ENCODE measurements at places on chromosomes 7 and 10.

DNA sequence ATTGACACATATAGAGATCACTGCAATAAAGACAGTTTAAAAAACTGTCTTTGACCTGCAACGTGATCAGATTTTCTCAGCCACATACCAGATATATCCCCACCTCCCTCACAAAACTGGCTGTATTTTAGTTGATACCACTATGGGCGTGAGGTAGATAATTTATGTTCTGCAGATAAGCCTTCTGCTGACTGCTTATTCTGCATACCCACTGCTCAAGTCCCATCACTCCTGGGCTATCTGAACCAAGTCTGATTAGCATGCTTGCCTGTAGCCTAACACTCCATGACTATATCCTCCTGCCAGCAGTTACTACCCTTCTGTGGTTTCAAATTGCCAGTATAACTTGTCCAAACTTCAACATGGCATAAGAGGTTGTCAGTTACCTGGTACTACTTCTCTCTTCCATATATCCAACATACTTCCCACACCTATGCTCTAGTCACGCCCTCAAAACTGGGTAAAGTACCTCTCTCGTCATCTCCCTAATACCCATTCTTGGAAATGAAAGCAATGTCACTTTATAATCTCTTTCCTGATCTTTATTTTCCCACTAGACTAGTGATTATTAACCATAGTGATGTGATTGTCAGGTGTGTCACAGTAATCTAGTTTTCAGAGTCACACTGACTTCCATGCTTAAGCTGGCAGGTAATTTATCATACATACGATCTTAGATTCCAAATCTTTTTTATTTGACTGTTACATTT, 70.7 kb downstream of the MALSU1 start:
- no peak for DNase-seq

- no peak for DNase-seq
Measured at GRCh38 chr10:86226781-86227201, 139.8 kb downstream of the GRID1 start.

GRCh38 chr10:119807960-119808697, 64.5 kb downstream of the MCMBP start:
- no peak for DNase-seq

DNA sequence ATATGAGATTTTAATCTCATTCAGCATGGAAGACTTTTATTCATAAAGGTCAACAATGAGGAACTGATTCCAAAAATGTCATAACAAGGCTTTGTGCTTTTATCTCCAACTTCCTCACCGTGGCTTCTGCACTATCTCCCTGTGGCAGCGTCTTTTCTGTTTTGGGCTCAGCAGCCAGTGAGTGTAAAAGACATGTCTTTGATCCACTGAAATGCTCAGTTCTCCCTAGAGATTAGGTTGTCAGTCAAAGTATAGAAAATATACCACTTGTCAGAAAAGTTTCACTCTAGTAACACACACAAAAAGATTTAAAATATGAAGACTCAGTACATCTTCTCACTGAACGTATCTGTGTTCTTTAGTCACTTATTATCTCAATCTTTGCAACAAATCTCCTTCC, 901.8 kb upstream of the ZWINT start:
- DNase-seq, result no peak

DNA sequence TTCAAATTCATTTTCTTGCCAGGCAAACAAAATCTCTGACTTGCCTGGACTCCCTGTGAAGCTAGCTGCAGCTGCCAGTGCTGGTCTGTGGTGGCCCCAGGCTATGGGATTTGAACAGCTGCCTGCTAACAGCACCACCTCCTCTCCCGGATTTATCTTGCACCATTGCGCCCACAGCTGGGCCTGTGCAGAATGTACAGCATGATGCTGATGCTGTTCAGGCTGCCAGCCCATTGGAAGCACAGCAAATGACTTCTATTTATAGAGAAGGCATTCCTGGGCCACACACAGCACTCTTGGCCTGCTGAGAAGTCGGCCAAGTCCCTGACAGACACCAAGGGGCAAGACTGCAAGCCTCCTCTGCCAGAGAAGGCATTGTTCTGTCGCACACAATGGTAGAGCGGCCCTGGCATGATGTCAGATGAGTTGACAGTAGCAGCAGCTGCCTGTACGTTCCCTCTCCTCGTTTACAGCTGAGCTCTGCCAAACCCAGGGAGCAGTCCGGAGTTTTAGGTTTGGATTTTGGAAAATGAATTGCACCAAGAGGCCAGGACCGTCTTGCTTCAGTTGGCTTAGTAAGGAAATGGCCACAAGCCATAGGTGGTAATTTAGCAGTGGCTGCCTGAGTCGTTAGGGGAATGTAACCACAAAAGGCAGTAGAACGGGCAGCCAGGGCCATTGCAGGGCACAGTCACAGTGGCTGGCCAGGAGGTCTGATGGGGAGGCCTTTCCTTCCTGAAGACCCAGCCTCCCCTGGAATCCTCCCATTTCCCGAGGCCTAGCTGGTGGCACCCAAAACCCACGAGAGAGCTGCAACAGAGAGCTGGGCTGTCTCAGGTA, 38.5 kb downstream of the MTURN start:
- no peak for DNase-seq

DNA sequence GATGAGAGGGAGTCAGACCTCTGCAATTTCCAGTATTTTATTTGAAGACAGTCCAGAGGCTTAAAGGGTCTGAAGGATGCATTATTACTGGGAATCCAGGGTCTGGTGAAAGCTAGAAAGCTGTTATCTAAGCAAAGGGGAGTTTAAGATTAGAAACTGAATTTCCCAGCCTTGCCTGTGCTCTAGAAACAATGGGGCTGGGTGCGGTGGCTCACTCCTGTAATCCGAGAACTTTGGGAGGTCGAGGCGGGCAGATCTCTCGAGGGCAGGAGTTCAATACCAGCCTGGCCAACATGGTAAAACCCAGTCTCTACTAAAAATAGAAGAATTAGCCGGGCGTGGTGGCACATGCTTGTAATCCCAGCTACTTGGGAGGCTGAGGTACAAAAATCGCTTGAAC, 71.5 kb upstream of the ANLN start:
- no peak for DNase-seq

DNA sequence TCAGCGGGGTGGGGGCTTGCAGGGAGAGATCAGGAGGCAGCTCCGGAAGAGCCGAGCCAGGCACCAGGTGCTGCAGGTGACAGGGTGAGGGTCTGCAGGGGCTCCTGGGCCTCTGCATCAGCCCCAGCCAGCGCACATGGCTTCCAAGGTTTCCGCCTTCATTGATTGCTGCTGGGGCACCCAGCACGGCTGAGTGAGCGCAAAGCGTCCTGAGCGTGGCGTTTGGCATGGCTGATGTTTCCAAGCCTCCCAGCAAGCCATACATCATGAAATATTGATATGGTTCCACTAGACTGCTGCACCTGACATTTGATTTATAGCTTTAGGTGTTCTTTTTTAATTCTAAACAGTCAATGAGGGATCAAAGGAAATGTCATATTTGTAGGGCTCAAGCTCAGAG, 259.0 kb downstream of the WDR37 start:
- no peak for DNase-seq

DNA sequence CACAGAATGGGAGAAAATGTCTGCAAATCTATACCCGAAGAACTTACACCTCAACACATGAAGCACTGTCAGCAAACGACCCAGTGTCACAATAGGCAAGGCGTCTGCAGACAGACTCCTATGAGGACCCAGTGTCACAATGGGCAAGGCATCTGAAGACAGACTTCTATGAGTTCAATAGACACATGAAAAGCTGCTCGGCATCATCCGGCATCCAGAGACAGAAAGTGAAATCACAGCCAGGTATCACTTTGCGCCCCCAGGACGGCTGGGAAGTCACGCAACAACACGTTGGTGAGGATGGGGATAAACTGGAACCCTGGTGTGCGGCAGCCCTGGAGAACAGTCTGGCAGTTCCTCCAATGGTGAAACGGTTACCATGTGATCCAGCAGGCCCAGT, 273.2 kb downstream of the ELFN1 start:
- no peak for DNase-seq

GRCh38 chr7:20211376-20211775, 5.8 kb downstream of the MACC1 start:
- DNase-seq, result no peak

GRCh38 chr7:28570970-28571288, 158.6 kb downstream of the CREB5 start:
- peak; percentile 92 for DNase-seq

DNA sequence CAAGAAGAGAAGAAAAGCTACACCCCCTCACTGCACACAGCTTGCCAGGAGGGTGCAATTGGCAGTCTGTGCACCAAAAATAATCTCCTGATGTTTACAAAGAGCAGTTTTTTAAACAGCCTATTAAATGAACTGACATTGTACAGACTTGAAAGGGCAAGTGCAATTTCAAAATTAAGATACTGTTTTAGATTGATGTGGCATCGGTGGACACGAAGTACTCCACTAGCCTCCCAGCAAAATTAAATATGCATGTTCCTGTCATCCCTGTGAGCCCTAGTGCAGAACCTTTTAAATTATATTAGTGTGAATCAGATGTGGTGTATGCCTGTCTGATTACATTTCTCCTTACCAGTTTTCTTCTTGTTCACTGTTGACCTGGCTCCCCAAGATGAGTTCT, 87.9 kb downstream of the WIPF3 start:
- DNase-seq, result no peak

- peak; percentile 55 for DNase-seq
Measured at GRCh38 chr10:110226926-110227641, 19.7 kb downstream of the MXI1 start.

GRCh38 chr10:121648493-121648892, 50.2 kb upstream of the FGFR2 start:
- no peak for DNase-seq

GRCh38 chr10:123409884-123410283, 255.7 kb downstream of the BUB3 start:
- DNase-seq, result no peak

DNA sequence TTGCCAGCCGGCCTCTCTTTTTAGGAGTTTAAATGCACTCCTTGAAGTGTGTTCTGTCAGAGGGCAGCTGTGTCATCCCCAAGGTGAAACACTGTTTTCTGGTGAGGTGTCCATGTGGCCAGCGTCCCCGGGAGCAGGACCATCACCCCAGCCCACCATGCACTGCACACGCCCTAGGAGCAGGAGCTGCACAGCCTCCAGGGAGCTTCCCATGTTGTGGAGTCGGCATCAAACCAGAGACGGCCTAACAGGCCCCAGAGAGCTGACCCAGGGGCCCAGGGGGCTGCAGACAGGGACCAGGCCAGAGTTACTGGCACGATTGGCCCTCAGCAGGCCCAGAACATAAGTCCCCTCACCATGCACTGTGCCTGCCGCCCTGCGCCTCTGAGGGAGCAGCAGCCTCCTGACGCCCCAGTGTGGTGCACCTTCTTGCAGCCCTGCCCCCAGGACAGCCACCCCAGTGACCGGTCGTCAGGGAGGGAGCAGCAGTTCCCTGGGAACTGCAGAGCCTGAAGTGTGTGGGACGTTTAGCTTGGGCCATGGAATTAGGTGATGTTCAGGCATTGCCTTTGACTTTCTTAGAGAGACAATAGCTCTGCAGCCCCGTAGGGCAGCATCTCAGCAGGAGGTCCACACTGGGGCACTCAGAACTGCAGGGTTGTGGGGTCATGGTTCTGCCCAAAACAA, 97.9 kb downstream of the NKX6-2 start:
- DNase-seq, result no peak

DNA sequence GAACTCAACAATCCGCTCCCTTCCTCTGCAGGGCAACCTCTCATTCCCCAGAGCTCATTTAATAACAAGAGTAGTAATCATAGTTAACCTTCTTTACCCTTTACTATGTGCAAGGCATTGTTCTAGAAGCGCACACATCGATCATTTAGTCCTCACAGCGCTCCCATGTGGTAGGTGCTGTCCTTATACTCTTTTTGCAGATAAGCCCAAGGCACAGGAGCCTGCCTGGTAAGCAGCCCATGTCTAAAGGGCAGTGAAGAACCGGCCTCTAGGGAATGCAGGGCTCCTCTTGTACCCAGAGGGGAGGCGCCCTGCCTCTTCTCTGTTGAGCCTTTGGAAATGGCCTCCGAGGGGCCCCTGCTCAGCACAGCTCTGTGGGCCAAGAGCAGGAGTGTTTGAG, 14.3 kb downstream of the CHST3 start:
- no peak for DNase-seq

GRCh38 chr10:77267703-77268675, 369.6 kb downstream of the KCNMA1 start:
- no peak for DNase-seq

DNA sequence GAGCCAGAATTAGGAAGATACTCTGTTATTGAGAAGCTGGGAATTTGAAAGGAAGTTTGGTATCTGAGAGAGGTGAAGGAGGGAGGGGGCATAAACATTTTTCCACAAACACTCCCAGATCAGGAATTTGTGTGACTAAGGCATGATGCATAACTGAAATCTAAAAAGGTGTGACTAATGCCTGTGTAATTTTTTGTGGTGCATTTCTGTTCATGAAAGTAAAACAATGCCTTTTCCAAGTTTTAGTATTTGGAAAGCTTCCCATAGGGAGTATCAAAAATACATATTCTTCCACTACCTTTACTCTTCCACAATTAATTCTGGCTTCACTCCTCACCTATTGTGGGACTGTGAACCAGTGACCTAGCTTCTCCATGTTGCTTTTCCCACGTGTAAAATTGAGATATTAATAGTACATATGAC, 56.4 kb upstream of the CAV2 start:
- peak; percentile 96 for DNase-seq

- no peak for DNase-seq
Measured at GRCh38 chr10:46543466-46544377, 12.7 kb downstream of the GPRIN2 start.

- no peak for DNase-seq
Measured at GRCh38 chr10:4271193-4271592, 486.2 kb upstream of the KLF6 start.

GRCh38 chr10:35246770-35247343, 89.5 kb upstream of the CCNY start:
- no peak for DNase-seq

All from kidney glomerular epithelial cell (primary cell).